ENCODE measurements at places on chromosomes 7 and 10.
A peak's percentile ranks its signal among the peaks of the same experiment; 100 is the strongest.

GRCh38 chr10:8312079-8312478 is 257.6 kb downstream of the GATA3 start:
- DNase-seq, result no peak

DNA sequence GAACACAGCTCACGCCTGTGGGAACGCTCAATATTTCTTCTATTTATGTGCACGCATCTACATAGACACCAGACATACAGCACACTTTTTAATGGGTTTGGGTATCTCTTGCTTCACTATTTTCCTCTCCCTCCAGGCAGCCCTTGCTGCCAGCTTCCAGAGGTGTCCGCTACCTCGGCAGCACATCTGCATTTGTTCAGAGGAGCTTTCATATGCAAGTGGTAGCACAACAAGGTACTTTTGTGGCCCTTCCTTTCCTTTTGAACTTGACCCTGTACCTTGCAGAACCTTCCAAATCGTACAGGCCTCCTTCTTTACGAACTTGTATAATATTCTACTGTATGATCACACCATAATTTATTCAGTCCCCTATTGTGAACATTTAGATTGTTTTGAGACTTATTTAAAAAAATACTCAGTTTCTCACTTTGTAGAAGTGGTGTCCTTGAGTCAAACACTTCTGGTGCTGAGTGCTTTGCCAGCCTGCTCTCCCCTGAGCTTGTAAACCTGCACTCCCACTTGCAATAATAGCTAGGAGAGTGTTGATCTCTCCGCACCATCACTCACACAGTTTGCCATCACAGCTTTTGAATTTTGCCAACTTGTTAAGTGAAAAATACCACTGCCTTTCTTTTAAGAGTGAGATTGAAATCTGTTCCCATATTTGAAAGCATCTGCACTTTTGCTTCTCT is 106.0 kb upstream of the ZNF32 start:
- no peak for DNase-seq

- DNase-seq, result no peak
Measured at GRCh38 chr10:1409392-1409791, 327.9 kb downstream of the ADARB2 start.

- no peak for DNase-seq
Measured at GRCh38 chr7:66409493-66409892, 204.4 kb downstream of the TPST1 start.

GRCh38 chr10:91444211-91445182 is 34.4 kb downstream of the HECTD2 start:
- no peak for DNase-seq

DNA sequence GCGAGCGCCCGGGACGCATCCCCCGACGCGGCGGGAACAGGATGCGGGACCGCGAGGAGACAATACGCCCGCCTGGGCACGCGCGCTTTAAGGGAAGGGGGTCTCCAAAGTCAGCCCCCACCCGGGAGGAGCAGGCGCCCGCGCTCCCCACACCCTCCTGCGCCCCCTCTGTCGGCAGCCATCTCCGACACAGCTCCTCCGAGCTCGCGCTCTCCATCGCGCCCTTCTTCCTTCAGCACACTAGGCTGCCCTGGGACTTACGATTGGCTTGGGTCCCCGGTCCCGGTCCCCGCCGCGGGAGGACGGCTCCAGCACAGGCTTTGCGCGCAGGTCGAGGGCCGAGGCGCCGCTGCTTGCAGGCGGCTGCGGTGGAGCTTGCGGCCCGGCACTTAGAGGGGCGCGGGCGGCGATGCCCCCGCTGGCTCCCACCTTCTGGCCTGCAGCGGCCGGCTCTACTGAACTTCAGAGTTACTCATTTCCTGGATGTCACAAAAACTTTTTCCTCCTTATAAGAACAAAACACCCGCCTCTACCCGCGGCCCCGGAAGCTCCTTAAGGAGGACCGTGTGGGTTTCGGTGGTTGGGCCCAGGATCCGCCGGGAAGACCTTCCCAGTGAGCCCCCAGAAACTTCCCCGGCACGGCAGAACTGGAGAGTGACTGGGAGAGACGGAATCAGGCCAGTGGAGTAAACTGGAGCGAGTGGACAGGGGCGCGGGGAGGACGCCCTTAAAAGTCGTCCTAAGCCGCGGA is at the start of gene ITPRIP:
TSS of gene ITPRIP (minus strand) at position 481 of the 751 bp plus-strand sequence. CDS start 22,414 bp downstream, outside the sequence.
- peak; percentile 81 for DNase-seq

- no peak for DNase-seq
Measured at GRCh38 chr10:102654969-102655368, 10.7 kb downstream of the TRIM8 start.

DNA sequence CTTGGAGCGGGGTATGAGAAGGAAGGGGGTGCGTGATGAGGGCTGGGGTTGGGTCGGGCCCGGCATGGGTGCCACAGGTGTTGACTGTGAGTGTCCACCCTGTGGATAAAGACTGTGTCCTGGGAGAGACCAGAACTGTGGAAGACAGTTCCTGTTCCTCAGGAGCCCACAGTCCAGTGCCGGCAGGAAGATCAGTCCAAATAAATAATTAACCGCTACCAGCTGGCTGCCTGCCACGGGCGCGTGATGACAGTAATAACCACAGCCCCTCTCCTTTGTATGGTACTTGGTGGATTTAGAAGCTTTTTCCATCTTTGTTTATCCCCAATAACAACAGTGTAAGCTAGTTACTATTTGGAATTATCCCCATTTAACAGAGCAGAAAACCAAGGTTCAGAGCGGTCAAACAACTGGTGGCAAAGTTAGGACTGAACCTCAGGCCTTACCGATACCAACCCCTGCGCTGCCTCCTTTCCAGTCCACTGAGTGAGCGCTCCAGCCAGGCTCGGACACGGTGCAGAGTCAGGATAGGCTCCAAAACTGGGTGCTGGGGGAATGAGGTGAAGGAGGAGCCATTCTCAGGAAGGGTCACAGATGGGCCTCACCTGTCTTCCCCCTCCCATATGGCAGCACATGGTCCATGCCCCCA is 5.1 kb downstream of the ZMIZ1 start:
- DNase-seq, result peak; percentile 67

- DNase-seq, result no peak
Measured at GRCh38 chr10:95264227-95265051, 26.4 kb downstream of the PDLIM1 start.

DNA sequence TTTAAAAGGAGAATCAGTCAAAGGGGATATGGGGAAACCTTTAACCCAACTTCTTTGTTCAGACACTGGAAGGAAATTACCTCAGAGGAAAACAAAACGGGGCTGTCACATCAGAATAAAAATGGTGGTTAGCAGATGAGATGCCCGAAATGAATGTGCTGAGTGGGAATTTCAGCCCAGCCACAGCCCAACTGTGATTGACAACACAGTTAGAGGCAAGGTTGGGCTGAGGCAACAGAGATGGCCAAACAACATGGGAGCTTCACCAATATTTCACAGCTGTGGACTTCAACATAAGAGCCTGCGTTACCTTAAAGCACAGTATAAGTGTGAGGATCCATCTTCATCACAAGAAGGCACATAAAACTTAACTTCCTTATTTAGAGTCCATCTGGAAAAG is 133.5 kb upstream of the PTPRZ1 start:
- no peak for DNase-seq

GRCh38 chr7:143416565-143417149 is 8.0 kb upstream of the EPHA1 start:
- peak; percentile 65 for DNase-seq

DNA sequence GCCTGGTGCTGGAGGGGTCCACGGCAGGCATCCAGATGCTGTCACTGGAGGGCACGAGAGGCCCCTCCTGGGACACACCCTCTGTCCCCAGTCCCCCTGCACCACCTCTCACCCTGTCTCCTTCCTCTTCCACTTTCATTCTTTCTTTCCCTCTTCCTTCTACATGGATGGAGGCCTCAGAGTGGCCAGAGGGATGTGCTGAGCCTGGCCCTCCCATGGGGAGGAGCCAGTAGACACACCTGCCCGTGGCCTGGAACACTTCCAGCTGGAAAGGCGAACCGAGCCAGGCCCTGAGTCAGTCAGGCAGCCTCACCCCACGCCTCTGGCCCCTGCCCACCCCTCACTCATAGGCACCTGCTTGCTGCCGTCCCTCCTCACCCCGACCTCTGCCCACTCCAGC is 55.9 kb upstream of the MXI1 start:
- peak; percentile 69 for DNase-seq

DNA sequence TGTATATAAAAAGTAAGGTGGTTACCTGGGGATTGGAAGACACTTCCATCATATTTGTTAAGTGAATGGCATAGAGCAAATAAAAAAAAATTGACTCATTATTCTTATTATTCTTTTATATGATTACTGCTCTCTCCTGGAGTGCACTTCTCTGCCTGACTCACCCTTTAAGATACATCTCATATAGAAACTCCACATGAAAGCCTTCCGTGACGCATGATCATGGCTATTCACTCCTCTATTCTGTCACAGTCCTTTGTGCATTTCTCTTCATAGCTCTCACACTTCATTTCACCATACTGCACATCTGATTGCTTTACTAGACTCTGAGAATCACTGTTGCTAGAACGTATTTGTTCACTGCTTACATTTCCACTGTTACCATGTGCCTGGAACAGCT is 597.3 kb downstream of the CNTNAP2 start:
- no peak for DNase-seq

DNA sequence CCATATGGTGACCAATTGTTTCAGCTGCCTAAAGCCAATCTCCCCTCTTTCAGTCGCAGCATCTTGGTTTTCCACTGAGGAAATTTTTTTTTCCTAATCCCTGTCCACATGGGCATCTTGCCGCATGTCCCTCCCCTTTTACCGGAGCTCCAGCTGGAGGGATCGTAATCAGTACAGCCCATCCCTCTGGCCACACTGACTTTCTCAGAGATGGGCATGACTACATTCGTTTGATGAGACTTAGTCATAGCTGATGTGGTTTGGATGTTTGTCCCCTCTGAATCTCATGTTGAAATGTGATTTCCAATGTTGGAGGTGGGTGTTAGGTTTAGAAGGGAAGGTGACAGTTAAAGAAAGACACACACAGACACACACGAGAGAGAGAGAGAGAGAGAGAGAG is 186.8 kb upstream of the CXCL12 start:
- no peak for DNase-seq

DNA sequence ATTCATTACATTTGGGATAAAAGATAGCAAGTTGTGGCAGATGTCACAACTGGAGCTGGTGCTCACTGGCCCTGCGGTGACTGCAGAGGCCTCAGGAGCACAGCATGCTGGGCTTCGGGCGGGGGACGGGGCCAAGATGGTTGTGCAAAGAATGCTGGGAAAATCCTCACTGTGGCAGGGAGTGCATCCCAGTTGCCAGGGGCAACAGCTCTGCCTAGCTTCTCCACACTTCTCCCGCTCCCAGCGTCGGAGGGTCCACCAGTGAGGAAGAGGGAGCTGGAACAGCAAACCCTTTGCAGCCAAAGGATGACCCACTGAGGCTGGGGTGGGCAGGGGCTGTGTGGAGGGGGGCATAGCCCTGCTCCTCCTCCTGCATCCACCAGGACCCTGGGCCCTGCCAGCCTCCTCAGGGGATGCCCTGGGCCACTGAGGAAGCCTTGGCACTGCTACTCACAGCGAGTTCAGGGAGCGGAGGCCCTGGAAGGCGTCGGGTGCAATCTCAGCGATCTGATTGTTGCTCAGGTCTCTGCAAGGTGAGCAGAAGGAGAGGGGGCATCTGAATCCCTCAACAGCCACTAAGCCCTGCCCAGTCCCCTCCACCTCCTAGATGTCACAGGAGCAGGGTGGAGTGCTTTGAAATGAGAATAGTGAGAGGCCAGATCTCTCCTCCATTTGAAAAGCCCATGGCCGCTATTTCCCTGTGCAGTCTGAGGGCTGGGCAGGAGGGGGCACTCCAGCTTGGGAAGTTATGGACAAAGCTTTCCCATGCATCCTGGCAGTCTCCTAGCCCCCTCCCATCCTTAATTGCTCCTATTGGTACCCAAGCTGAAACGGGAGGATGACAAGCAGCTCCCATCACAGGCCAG is 126.5 kb downstream of the SLIT1 start:
- DNase-seq, result no peak

- no peak for DNase-seq
Measured at GRCh38 chr10:133163889-133164815, 4.1 kb downstream of the KNDC1 start.

- no peak for DNase-seq
Measured at GRCh38 chr10:32357056-32357735, 10.2 kb upstream of the EPC1 start.

- peak; percentile 43 for DNase-seq
Measured at GRCh38 chr10:31320550-31321211, 1.7 kb downstream of the ZEB1 start.

DNA sequence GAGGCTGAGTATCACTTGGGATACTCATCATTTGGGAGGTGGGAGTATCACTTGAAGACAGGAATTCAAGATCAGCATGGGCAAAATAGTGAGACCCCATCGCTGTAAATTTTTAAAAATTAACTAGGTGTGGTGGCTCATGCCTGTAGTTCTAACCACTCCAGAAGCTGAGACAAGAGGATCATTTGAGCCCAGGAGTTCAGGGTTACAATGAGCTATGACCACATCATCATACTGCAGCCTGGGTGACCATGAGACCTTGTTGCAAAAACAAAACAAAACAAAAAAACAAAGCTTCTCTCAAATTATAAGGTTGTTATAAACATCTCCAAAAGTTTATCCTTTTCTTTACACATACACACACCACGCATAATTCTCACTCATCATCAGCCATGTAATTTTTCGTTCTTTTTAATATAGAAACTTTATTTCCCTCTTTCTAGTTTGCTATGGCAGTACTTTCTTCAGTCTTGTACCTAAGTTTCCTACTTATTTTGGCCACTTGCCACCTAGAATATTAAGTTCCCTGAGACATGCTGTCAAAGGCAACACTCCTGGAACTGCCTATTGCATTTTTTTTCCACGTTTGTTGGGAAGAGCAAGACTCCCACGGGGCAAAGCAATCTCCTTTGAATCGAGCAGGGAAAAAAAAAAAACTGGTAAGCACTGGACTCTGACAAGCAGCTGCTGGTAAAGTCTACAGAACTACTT is 37.1 kb downstream of the SKIDA1 start:
- no peak for DNase-seq

- DNase-seq, result no peak
Measured at GRCh38 chr7:13947535-13947934, 41.9 kb downstream of the ETV1 start.

- peak; percentile 70 for DNase-seq
Measured at GRCh38 chr10:46516660-46517416, 39.6 kb downstream of the GPRIN2 start.

DNA sequence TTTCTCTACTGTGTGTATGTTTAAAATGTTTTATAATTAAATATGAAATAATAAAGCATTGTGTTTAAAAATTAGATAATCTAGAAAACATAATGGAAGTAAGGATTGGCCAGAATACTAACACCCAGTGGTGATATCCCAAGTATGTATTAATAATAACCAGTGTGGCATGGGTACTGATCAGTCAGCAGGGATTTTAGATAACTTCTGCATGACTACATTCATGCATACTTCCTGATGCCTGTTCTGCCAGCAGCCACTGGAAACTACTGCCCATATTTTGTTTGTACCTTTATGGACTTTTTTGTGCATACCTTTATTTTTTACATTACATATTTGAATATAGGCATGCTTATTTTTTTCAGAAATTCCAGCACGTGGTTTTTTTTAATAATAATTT is 156.6 kb upstream of the TMEM196 start:
- DNase-seq, result no peak

DNA sequence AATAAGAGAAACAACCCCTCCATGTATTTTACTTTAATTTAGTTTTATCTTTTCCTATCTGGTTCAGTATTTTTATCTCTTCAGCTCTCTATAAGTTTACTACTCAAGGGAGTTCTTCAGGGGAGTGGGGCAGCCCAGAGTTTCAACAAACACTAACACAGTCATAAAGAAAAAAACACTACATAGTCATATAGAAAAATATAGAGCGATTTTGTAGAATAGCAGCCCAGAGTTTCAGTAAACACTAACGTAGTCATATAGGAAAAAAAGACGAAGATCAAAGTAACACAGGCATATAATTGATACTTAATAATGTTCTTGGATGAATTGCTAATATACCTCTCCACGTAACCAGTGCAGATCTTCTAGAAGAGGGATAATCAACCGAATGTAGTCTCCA is 54.7 kb downstream of the PON1 start:
- no peak for DNase-seq
